ENCODE measurements at places on chromosomes 3 and 15.
A peak's percentile ranks its signal among the peaks of the same experiment; 100 is the strongest.

- no peak for DNase-seq
Measured at GRCh38 chr3:161043336-161044035, 61.7 kb downstream of the B3GALNT1 start.

- DNase-seq = peak; percentile 16
Measured at GRCh38 chr15:68829068-68829467, 8.4 kb upstream of the ANP32A start.

DNA sequence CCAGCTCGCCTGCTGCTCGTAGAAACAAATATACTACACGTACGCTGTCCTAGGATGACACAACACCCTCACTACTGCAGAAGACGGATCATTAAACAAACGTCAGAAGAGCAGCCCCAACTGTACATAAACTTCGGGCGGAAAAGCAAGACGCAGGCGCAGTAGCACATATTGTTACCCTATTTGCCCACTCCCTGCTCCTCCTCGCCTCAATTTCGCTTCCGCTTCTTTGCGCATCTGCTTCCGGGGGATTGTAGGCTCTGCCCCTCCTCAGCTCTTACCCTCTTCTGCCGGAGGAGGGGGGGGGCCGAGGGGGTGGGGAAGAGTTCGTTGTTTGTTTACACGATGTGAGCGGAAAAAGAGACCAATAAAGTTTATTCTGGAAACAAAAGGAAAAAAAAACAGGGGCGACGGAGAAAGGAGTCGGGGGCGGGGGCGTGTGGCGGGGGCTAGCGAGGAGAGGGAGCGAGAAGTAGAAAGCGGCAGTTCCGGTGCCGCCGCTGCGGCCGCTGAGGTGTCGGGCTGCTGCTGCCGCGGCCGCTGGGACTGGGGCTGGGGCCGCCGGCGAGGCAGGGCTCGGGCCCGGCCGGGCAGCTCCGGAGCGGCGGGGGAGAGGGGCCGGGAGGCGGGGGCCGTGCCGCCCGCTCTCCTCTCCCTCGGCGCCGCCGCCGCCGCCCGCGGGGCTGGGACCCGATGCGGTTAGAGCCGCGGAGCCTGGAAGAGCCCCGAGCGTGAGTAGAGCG is at the start of gene PIK3CA:
Gene PIK3CA (plus strand): TSS at position 485 of the 743 bp plus-strand sequence. CDS start 50,469 bp downstream, outside the sequence.
- DNase-seq = peak; percentile 99

GRCh38 chr3:150385296-150386242 is 22.5 kb upstream of the TSC22D2 start:
- DNase-seq = no peak

- DNase-seq = no peak
Measured at GRCh38 chr3:182523836-182524235, 269.5 kb upstream of the ATP11B start.

GRCh38 chr3:36833160-36833814 is 68.9 kb upstream of the DCLK3 start:
- DNase-seq = no peak

- DNase-seq = no peak
Measured at GRCh38 chr3:112925969-112926368, 48.9 kb downstream of the CD200R1 start.

DNA sequence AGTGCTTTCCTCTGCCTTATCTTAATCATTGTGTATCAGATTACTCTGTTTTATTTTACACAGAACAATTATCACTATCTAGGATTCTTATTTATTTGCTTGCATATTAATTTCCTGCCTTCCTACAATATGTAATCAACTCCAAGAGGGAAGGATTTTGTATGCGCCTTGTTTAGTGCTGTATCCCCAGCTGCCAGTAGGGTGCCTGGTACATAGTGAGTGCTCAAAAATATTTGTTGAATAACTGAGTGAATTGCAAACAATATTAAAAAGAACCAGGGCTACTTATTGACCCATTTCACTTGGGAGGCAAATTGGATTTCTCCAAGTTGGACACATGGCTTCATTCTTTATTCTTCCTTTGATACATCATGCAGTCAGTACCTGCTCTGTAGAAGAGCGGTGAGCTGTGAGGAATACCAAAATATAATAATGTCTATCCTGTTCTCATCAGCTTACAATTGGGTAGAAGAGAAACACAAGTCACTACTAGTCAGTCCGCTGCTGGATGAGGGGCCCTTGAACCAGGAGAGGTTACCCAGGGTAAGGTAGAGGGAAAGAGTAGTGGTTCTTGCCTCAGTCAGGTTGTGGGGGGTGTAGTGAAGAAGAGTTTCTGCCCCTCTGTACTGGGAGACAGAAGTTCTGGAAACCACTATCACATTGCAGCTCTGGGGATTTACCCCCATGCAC is 233.9 kb upstream of the ZBTB20 start:
- DNase-seq = no peak

DNA sequence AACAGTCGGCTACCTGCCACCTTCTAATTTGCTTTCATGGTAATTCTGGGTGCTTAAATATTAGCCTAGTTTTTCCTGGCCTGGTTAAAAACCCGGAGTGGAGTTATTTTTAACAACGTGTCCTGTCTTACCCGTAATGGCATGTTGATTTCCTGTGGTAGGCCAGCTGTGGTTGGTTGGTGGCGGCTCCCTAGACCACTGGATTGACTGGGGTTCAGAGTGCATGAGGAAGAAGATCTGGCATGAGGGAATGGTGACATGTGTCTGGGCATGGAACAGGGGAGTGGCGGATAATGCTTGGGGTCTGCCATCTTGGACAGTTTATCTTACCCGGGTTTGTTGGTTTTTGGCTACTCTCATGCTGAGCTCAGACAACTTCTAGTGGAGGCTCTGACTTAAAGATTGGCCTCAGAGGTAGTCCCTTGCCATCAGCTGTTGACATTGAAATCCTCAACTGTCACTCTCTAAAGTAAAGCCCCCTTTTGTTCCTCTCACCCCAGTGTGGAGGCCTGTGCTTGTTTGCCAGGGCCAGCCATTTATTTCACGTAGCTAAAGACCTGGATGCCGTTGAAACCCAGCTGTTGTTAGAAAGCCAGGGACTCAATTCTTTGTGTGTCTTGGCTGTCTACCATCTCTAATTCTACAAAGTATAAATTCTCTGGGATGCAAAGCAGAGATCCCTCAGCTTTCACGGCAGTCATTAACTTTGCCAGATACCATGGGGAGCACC is 81.6 kb downstream of the DNASE1L3 start:
- DNase-seq = no peak

DNA sequence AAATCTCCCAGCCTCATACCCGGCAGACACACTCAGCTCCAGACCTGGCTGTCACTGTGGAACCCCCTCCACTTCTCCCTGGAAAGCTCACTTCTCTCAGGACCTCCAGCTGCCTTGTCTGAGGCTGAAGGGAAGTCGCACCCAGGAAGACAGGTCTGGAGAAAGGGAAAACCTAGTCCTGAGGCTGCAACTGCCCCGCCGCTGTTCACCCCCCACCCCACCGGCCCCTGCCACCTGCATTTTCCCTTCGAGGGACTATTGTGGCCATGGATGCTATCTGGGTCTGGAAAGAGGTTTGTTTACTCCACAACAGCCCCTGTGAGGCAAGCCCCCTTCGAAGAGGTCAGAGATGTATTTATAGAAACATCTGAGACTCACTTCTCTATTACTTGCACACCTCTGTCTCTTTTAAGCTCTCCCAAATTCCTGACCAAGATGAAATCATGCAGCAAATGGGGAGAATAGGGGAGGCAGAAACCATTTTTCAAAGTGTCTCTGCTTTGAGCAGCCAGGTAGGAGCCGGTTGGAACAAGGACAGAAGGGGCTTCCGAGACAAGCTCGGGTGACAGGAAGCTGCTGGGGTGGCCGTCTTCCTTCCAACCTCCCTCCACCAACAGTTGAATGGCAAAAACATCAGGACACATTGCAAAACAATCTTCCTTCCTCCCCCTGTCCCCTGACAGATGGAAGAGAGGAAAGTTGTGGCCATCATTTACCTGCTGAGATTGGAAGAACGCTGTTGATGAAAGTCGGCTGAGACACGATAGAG is 518 bp downstream of the COLQ start:
- DNase-seq = no peak

Measured in SW 1271 (cell line).